Right hindlimb (tissue), 1 donor: ENCODE measurements at places on chromosomes 2 and 18.

DNA sequence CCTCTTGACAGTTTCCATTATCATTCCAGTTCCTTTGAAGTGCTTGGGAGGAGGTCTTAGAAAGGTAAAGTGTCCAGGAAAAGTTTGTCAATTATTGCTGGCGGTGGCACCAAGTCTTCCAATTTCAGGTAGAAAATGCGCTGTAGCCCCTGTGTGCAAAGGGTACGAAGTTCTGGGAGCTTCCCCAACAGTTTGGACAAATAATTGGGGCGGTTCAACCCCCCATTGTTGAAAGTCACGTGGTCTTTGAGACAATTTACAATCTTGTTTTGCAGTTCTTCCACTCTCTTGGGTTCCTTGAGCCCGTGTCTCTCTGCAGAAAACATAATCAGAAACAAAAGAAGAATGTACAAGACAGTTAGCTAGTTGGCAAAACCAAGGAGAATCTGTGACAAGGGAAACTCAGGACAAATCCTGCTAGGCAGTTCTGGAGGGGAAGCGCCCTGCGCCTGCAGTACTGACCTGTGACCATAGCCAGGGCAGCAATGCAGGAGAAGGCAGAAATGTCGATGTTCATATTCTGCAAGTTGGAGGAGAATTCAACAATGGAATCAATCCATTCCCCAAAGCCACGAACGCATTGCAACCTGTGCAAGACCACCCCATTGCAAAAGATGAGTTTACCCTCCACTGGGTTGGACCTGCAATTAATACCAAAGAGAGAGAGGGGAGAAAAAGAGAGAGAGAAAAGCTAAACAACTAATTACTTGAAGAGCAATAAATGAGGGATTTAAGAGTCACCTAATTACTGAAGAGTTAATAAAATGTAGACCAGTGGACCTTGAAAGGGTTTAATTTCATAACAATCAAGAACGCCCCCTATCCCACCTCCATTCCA is 6.6 kb downstream of the NR4A2 start:
- no peak for DNase-seq

DNA sequence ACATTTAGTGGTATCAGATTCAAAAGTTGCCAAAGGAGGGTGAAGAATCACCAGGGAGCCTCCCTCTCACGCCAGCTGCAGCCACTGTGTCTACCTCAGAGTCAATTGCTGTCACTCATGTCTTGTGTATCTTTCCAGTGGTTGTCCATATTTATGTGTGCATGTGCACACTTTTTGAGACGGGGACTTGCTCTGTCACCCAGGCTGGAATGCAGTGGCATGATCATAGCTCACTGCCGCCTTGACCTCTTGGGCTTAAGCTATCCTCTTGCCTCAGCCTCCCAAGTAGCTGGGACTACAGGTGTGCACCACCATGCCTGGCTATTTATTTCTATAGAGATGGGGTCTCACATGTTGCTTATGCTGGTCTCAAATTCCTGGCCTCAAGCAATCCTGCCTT is 4.0 kb downstream of the MOCOS start:
- DNase-seq = no peak

- no peak for DNase-seq
Observed at GRCh38 chr2:29765721-29766120, 155.7 kb downstream of the ALK start.

DNA sequence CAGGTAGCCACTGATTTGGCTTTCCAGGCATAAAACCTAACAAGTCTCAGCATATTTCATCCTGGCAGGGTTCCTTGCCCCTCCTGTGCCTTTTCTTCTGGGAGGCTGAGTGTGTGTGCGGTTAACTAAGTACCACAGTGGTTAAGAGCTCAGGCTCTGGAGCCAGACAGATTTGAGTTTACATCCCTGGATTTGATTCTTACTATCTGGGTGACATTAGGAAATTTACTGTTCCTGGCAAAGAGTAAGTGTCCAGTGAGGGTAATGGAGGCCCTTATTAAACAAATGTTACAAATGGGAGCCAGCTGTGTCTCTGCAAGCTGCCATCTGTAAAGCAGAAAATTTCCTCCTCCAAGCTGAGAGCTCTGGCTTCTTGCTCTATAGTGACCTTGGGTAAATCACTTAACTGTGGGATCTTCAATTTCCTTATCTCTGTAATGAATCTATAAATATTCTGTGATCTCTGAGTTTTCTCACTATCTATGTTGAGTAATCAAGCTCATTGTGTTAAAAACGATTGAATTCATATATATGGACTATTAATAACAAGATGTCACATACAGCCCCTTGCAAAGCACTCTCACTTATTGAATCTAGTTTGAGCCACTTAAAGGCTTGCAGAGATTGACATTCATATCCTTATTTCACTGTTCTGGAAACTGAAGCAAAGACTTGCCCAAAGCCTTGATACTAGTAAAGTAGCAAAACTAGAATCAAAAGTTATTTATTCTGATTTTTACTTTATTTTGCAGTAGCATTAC is 6.5 kb upstream of the COBLL1 start:
- DNase-seq = no peak

- no peak for DNase-seq
Observed at GRCh38 chr18:8987241-8987640, 115.3 kb upstream of the NDUFV2 start.

DNA sequence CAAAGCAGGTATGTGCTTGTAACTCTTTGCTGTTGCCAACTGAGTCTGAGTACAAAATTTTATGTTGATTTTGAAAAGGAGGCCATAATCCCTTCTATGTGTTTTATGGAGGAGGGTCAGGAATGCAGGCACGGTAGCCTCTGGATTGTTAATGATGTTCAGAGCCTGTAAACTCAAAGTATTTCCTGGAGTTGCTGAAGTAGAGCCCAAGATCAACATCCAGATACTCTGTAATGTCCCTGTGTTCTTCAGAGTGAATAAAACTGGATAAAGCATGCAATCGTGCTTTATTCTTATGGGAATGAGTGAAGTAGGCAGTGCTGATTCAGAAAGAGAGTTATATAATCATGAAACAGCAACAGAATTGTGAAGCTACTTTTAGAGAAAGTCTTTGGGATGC is 61.8 kb upstream of the CHRNA1 start:
- no peak for DNase-seq

DNA sequence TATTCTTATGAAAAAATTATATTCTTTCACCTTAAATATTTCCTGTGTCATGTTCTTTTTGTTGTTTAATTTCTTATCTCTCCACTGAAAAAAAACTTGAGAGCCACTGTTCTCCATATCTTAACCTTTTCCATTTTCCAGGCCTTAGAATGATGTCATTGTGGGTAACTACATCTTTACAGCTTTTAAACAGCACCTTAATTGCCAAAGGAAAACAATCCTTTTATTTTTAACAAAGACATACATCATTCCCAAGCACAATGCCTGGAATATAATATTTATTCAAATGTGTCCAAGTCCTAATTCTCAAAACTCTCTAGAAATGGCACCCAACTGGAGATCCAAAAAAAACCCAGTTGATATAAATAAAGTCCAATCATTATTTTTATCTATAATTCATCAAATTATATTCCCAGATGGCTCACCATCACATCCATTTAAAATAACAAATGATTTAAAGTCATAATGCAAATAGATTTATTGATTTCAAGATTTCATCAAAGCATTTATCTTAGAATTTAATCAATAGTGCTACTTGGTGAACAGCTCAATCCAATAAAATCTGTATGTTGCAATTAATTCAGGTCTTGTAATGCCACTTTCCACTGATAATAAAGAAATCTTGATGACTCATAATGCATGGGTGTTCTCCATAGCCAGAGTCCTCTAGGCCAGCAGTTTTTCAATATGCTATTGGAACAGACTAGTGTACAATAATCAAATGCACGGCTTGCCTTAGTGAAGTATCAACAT is 107.1 kb upstream of the MAPRE2 start:
- no peak for DNase-seq

GRCh38 chr2:117825437-117825836 is 10.9 kb downstream of the DDX18 start:
- no peak for DNase-seq

DNA sequence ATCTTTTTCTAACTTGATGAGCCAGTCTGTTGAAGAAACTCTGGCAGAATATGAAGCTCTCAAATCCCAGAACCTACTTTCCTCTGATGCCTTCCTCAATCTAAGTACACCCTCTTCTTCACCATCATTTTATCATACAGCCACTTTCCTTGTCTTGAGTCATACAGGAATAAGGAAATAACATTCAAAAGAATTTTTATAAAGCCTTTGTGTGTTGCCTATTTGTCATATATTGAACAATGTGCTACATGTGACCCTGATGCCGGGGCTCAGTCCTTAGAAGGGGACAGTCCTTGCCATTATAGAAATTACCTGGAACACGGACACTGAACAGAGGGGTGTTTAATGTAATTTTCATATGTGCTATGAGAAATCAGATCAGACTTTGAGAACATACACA is 27.4 kb downstream of the RAPGEF4 start:
- no peak for DNase-seq

DNA sequence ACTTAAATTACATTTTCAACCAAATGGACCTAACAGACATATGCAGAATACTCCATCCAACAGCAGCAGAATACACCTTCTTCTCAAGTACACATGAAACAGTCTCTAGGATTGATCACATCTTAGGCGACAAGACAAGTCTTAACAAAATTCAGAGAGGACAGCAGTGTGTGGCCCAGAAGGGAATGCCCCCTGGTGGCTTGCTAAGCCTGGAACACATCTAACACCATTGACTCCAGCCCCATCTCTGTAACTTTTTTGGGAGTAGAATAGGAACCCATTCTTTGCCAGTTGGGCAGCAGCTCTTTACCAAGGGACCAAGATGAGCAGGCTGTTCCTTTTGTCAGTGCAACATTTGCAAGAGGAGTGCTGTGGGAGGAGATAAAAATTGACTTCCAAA is 249.9 kb downstream of the PLCL1 start:
- DNase-seq = no peak
